ENCODE measurements at places on chromosomes 12 and 14.

DNA sequence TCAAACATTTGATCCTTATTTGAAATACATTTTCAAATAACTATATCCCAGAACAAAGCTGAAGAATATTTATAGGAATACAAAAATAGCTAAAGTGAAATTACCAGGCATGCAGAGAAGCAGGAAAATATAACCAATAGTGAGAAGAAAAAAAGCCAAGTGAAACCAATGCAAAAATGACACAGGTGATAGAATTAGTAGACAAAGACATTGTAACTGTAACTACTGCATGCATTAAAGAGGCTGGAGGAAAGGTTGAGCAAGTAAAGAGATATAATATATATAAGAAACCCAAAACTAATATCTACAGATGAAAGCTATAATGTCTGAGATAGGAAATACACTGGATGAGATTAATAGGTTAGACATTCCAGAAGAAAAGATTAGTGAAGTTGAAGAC lies 49.2 kb upstream of the PRPF39 start:
- DNase-seq = no peak

- DNase-seq = no peak
Measured at GRCh38 chr14:32611752-32612151, 282.7 kb downstream of the AKAP6 start.

- no peak for DNase-seq
Measured at GRCh38 chr12:18981732-18982131, 147.8 kb upstream of the PLEKHA5 start.

- DNase-seq = peak; percentile 81
Measured at GRCh38 chr12:24561882-24562770, 386.8 kb downstream of the BCAT1 start.

DNA sequence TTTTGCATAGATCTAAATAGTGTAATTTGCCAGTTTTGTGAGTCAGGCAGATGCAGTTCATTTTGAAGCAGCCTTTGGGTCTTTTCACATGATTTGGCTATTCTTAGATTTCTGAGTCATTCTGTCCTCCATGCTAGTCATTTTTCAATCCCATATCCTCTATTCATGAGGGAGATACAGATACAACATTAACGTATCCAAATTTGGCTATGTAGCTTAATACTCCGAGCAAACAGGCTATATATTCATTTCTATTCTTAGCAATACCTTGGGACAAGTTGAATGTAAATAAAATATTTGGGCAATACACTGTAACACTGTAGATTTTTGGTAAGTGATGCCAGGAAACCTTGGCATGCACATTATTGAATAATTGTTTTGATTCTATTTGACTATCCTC lies 270.7 kb upstream of the PDE3A start:
- no peak for DNase-seq

GRCh38 chr14:62673014-62673755 lies 372.1 kb downstream of the KCNH5 start:
- DNase-seq = no peak

- DNase-seq = no peak
Measured at GRCh38 chr14:64235652-64236640, 58.2 kb downstream of the ESR2 start.

GRCh38 chr12:64675795-64676194 lies 65.5 kb downstream of the RASSF3 start:
- no peak for DNase-seq

- DNase-seq = no peak
Measured at GRCh38 chr12:89770391-89770790, 61.8 kb upstream of the ATP2B1 start.

DNA sequence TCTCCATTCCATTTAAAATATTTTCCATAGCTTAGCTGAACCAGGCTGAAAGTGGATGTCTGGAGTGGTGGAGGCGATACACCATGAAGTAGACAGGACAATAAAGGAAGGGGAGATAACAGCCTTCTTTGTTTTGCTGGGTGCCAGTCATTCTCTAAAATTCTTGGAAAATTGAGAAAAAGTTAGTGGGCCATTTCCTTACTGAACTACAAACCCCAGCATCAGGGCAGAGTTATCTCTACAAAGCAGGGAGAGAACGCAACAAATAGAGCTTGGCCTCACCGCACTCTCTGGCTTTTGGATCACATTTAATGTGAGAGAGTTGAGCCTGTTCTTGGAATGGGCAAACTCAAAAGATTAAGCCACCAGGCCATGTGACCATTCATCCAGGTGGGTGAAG lies 41.2 kb upstream of the LRRC10 start:
- no peak for DNase-seq

- DNase-seq = no peak
Measured at GRCh38 chr12:121741743-121742142, 29.2 kb downstream of the TMEM120B start.

GRCh38 chr12:125402874-125403789 lies 337.9 kb downstream of the AACS start:
- DNase-seq = no peak

- no peak for DNase-seq
Measured at GRCh38 chr12:32196250-32197198, 89.9 kb downstream of the BICD1 start.

DNA sequence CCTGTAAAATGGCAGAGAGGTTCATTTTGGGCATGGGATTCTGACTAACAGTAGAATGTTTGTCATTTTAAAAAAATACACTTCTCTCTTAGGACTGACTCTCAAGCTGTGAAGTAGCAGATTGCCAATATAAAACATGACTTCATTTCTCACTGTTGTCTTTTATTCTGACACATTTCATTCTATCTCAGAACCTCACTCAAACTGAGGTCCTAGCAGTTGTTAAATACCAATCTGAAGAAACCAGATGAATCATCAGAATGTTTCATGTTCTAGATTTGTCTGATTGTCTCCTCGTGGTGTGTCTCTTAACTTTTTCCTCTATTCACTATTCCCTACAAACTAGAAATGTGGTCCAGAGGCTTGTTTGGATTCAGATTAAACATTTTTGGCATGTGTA lies 276.5 kb upstream of the NPAS3 start:
- no peak for DNase-seq

- DNase-seq = no peak
Measured at GRCh38 chr14:33711194-33711593, 239.7 kb downstream of the EGLN3 start.

DNA sequence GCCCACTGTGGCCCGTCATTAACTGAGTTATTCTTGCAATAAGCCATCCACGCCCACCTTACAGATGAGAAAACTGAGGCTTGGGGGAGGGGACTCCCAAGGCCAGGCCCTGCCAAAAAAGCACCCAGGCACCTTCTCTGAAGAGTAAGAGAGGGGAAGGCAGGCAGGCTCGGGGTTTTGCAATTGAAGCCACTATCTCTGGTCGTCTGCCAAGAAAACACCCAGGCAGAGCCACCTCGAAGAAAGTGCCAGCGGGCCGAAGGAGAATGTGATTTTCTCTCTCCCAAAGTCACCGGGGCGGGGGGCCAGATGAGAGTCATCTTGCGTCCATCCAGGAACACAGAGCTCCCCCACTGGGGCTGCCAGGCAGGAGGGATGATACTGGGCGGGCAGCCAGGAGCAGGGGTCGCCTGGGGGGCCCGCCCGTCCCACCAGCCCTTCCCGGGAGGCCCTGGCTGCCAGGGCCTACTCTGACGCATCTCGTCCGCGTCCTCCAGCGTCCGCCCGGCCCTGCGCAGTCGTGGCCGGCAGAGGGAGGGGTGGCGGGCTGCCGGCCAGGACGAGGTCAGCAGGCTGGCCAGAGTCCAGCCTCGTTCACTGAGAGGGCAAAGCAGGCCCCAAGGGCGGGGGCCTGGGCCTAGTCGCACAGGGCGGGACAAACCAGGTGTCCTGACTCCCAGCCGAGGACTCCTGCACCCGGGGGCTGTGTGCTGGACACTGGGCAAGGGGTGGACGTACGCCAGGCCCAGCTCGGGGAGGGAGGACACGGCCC lies 74.3 kb downstream of the RFLNA start:
- DNase-seq = no peak

DNA sequence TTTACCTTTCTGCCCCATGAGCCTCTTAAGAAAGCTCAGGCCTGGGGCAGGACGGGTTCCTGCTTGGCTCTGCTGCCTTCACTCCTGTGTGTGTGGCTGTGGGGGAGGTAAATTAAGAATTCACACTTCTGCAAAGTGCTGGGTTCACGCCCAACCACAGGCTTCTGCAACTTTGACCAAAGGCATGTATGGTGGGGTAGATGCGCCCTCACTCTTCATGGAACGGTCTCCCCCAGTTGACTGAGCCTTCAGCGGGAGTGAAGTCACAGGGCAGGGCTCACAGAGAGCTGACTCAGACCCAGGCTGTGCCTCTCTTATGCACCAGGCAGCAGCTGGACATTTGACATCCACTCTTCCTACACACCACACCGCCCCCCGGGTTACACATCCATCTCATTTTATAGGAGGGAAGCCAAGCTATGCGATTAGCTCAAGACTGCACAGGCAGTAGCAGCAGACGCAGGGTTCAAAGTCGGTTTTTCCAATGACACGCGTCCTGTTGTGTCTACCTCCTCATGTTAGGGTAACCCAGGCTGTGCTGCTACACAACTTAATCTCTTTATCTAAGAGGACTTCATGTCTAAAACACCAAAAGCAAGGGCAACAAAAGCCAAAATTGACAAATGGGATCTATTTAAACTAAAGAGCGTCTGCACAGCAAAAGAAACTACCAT lies 15.4 kb upstream of the BCL11B start:
- DNase-seq = no peak

DNA sequence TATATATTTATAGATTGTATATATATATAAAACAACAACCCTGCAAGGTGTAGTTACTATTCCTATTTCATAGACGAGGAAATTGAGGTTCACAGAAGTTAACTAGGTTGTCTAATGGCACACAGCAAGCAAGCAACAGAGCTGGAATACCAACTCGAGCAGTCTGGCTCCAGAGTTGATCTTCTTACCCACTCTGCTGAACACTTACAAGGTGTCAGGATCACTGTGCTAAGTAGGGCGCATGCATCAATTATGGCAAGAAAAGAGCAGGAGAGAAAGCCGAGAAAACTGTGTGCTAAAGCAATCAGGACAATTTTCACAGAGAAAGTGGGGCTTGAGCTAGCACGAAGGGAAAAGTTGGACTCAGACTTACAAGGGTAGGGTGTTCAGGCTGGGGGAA lies 15.9 kb upstream of the ARMH4 start:
- DNase-seq = no peak

GRCh38 chr12:79949098-79949497 lies 14.2 kb upstream of the PPP1R12A start:
- DNase-seq = no peak

DNA sequence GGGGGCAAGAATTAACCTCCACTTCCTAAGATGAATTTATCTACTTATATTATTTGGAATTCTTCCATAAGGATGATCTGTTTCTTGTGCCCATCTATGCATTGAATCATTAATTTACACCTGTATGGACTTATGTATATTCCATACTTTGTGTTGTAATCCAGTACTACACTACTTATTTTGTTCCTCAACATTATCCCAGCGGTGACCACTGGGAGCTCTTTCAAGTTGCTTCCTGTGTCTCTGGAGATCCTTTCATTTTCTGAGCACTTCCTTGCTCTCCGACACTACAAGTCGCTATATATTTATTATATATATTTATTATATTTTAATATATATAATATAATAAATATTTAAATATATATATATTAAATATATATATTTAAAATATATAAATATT lies 54.9 kb upstream of the SCN8A start:
- DNase-seq = no peak

DNA sequence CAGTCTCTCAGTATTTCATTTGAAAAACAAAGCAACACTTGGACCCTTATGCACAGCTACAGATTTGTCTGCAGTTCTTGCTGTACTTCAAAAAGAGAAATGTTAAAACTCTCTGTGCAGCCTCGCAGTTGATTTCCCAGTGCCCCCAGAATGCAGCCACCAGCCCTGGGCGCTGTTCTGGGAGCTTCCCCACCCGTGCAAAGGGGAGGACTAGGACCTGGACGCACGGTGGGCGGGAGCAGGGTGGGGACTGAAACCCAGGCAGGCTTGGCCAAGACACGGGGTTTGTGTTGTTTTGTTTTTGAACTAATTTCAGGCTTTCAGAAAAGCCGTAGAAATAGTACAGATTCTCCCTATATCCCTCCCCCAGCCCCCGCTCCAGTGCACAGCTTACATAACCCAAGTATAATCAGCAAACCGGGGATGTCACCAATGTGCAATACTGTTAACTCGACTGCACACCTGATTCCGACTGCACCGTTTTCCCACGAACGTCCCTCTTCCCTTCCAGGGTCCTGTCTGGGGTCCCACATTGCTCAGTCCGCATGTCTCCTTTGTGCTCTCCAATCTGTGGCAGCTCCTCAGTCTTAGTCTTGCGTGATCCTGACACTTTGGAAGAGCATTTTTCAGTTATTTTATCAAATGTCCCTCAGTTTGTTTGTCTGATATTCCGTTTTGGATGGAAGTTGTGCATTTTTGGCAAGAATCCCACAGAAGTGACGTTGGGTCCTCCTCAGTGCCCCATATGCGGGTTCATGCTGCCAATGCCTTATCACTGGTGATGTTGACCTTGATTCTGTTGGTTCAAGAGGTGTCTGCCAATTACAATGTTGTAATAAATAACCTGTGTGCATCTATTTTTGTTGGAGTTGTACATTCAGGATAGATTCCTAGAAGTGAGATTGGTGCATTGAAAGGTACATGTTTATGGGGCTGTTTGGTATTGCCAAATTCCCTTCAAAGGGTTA lies 95.9 kb downstream of the SETD3 start:
- no peak for DNase-seq

- DNase-seq = no peak
Measured at GRCh38 chr14:91300283-91300895, 55.9 kb upstream of the GPR68 start.

GRCh38 chr14:102683399-102684297 lies 91.2 kb downstream of the RCOR1 start:
- no peak for DNase-seq

DNA sequence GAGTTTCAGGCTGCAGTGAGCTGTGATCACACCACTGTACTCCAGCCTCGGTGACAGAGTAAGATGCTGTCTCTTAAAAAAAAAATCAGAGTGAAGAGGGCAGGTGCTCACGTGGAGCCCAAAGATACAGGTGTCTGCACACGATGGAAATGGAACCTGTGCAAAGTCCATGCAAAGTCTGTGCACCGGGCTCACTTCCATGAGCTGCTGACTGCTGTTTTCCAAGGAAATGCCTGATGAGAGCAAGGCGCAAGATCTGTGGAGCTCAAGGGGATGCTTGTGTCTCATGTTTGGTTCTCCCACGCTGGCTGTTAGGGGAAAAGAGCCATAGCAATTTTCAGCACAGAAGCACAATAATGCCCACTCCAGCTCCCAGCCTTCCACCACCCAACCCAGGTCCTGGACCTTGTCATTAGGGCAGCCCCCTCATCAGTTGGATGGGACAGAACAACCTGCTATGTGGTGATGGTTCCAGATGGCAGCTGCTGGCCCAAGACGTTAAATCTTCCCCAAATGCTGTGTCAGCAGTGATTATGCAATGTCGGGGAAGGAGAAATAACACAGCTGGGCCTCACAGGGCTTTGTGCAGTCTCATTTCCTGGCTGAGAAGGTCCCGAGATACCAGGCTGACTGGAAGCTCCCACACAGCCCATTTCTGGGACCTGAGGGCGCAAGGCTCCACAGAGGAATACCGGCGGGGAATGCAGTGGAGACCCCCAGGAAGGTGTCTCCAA lies 27.9 kb upstream of the DICER1 start:
- no peak for DNase-seq

- no peak for DNase-seq
Measured at GRCh38 chr12:78146365-78146772, 315.7 kb downstream of the NAV3 start.

GRCh38 chr14:91228112-91229004 lies 16.1 kb downstream of the GPR68 start:
- no peak for DNase-seq

- DNase-seq = no peak
Measured at GRCh38 chr12:1634590-1635191, 5.7 kb downstream of the WNT5B start.

GRCh38 chr14:59997449-59997848 lies 77.5 kb downstream of the LRRC9 start:
- no peak for DNase-seq

All from renal cortex interstitium (tissue), 15 donors.